ENCODE measurements at places on chromosomes 3 and 15.

GRCh38 chr3:13750731-13751130 lies 129.1 kb downstream of the WNT7A start:
- DNase-seq = no peak

GRCh38 chr3:28521663-28522062 lies 173.0 kb upstream of the AZI2 start:
- no peak for DNase-seq

DNA sequence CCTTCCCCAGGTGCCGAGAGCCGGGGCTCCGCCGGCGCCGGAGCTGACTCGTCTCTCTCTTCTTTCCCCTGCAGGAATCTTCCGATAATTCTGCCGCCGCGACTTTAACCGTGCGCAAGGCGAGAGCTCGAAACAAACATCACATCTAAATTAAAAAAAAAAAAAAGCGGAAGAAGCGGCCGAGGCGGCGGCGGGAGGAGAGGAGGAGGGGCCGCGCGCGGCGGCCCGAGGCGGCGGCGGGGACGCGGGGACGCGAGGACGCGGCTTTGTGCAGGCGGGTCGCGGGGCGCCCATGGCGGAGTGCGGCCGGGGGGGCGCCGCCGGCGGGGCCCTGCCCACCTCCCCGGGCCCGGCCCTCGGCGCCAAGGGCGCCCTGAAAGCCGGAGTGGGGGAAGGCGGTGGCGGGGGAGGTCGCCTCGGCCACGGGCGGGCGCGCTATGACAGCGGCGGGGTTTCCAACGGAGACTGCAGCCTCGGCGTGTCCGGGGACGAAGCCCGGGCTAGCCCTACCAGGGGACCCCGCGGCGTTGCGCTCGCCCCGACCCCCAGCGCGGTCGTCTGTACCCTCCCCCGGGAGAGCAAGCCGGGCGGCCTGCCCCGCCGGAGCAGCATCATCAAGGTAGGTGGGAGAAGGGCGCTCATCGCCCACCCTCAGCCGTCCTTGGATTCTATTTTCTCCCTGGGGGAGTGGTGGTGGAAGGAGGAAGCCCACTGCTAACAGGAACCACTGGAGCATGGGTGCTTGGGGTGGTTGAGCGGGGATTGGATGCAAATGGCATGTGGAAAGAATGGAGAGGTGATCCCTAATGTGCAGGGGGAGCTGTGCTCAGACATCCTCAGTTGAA lies at the start of gene PLCL2:
Gene PLCL2 (plus strand): TSS at position 208 of the 845 bp plus-strand sequence. CDS start 85 bp downstream, at position 293.
- peak; percentile 78 for DNase-seq

GRCh38 chr3:161854232-161854771 lies 357.7 kb downstream of the OTOL1 start:
- no peak for DNase-seq

DNA sequence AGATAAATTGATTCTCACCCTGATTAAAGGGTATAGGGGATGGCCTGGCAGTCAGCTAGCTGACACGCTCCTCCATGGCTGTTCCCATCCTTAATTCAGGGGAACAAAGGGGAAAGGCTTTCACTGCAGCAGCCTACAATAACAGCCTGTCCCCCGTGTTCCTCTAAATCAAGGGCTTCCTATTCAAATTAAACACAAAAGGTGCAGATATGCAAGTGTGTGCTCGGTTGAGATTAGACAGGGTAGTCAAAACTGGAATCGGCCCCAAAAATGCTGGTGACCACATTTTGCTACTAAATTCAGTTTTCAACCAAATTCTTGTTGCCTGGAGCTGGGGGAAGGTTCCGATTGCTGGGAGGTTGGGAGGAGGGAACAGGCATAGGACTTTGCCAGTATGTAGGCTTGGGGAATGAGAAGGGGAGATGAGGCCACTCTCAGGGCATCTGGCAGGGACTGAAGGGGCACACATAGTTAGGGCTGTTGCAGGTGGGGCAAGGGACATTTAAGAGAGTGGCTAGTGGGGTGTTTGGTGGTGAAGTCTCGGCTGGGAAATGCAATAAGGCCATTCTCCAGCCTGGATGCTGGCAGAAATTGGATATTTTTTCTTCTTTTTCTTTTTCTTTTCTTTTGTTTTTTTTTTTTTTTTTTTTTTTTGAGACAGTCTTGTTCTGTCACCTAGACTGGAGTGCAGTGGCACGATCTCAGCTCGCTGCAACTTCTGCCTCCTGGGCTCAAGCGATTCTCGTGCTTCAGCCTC lies 32.9 kb upstream of the CTSH start:
- DNase-seq = no peak

DNA sequence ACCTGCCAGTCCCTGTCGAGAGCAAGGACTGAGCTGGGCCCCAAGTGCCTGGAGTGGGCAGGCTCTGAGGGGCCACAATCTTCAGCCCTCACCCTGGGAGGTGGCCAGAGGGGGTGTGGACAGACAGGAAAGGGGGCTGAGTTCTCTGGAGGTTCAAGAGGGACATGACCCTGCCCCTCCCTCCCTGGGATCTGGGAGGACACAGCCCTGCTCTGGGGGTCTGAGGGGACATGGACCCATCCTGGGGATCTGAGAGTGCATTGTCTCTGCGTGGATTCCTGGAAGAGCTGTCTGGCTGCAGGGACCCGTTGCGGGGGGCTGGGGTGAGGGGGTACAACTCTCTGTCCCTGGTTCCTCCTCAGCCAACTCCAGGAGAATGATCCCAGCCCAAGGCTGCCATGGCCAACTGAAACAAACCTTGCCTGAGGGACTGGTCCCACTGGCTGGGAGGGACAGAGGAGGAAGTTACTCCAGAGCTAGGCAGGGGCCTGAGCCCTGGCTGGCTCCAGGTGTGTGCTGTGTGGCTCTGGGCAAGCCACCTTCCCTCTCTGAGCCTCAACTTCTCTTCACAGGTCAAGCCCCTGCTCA lies 29.0 kb downstream of the PTH1R start:
- DNase-seq = no peak

DNA sequence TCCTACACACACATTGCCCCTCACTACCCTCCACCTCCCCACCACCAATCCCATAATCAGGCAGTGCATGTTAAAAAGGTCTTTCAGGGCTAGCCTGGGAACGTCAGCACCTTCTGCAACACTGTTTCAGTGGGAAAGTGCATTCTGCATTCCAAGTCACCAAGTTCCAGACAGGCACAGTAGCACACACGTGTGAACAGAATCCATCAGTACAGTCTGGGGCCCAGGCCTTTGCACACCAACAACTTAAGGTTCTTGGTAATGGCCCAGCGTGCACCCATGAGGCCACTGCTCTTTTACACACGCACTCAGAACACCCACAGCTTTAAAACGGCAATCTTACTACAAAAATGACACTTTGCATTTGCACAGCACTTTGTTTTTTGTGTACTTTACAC lies 1.2 kb downstream of the ANXA2 start:
- no peak for DNase-seq

GRCh38 chr15:94610485-94610884 lies 379.1 kb downstream of the MCTP2 start:
- DNase-seq = no peak

- DNase-seq = no peak
Observed at GRCh38 chr15:90345857-90346256, 6.2 kb upstream of the ZNF774 start.

GRCh38 chr15:92664178-92664900 lies 8.8 kb upstream of the FAM174B start:
- no peak for DNase-seq

DNA sequence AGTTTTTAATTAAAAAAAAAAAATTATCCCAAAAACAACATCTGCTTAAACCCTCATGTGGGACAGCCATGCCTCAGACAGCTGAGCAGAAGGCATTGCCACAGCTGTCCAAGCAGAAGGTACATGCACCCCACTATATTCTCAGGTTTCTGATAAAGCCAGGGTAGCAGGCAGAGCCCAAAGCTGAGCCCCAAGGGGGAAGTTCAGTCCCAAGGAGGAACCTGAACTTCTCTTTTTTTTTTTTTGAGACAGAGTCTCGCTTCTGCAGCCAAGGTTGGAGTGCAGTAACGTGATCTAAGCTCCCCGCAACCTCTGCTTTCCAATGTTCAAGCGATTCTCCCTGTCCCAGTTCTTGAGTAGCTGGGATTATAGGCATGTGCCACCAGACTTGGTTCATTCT lies 33.2 kb downstream of the MKRN2 start:
- DNase-seq = no peak

DNA sequence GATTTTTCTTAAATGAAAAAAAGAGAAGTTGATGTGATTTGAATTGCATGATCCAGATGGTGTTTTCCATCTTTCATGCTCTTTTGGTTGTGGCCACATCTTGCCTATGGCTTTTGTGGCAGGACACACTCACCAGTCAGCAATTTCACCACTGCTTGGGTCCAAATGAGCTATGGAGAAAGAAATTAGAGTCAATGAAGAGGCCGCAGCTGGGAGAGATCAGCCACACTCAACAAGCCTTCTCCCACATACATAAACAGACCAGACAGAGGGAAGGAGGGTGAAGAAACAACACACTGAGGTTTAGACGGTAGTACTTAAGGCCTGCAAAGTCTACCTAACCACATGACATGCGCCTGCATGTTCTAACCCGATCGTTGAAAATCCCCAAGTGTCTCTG lies 110.7 kb upstream of the CDIN1 start:
- no peak for DNase-seq

DNA sequence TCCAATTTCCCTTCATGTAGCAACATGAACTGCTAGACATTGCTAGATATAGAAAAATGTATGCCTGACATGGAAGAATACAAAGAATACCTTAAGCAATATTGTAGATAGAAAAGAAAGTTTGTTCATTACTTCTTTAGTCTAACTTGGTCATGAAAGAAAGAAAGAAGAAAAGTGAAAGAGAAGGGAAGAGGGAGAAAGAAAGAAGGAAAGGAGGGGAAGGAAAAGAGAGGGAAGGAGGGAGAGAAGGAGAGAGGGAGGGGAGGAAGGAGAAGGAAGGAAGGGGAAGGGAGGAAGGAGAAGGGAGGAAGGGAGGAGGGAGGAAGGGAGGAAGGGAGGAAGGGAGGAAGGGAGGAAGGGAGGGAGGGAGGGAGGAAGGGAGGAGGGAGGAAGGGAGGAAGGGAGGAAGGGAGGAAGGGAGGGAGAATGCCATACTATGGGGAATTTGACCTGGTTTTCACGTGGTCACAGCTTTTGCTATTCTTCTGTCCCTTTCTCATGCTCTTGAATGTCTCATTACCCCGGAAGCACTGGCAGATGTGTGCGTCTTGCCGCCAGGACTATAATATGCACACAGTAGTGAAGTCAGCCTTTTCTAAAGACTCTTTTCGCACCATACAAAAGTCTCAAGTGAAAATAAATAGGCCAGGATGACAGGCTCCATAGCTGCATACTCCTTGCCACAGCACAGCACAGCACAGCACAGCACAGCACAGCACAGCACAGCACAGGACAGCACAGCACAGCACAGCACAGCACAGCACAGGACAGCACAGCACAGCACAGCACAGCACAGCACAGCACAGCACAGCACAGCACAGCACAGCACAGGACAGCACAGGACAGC lies 78.2 kb downstream of the CHAC1 start:
- no peak for DNase-seq

DNA sequence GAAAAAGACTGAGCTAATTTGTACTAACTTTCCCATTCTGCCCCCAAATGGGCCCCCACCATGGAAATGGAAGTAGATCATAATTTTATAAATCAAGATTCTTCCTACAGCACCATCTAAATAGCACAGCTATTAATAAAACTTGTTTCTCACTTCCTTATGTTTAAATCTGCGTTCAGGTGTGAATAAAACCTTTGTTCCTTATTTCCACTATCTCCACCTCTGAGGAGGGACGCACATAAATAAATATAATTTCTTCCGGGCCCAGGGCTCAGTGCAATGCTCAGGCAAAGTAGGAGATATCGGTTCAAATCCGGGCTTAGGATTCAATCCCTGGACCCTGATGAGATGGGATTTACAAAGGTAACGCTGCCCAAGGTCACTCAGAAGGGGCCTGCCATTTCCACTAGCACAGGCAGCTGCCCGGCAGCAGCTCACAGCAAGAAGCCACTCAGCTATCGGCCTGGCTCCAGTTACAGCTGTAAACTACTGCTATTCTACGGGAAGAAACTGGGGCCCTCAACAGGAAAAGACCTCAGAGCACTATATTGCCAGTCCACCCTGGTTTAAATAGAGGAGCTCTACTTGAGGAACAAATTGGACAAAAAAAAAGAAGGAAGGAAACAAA lies 52.5 kb downstream of the FOXP1 start:
- no peak for DNase-seq

DNA sequence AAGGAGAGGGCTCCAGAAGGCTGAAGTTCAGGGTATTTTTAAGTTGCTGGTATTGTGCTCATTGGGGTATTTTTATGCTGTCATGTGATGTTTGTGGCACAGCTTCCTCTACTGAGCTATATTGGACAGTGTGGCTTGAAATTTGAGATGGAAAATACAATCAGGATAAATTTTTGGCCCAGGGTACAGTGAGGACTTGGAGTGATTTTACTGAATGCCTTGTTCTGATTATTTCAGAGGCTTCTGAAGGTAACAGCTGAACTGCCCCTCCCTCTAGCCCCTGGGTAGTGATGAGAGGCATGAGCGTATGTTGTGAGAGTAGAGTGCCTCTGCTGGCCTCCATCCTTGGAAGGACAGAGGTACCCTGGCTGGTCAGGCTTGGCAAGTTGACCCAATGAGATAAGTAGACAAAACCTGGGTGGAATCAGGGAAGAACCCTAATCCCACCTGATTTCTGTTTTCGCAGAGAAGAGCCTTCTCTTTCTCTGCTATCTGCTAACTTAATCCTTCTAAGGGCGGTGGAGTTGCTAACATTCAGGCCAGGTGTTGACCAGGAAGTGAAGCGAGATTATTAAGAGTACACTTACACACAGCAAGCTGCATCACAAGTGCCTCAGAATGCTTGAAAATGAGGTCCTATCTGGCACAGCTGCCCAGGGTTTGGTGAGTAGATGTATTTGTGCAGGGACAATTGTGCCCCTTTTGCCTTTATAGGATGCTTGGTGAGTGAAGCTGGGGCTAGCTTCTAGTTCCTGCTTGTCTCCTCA lies 98.1 kb upstream of the CLSTN2 start:
- DNase-seq = no peak

DNA sequence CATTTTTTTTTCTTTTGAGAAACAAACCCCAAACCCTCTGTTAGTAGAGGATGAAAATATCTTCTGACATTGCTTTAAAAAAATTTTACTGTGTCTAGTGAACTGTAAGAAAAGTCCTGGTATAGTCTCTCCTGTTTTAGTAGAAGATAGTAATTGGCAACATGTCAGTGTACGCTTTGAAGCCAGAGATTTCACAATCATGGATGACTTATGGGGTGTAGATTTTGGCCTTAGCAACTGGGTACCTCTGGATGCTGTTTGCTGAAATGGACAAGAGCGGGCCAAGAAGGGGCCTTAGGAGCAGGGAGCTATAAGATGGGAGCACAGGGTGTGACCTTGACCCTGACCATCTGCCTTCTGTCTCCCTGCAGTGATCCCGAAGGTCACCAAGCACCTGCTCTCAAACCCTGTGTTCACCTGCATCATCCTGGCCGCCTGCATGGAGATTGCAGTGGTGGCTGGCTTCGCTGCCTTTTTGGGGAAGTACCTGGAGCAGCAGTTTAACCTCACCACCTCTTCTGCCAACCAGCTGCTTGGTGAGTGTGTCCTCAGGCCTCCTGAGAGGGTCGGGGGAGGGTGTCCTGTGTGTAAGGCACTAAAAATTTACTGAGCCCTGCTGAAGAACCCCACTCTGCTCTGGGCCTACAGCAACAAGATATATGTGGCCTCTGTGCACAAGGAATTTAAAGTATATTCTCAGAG lies 266.7 kb downstream of the SLCO3A1 start:
- no peak for DNase-seq
